Activated CD4-positive, alpha-beta T cell treated with anti-CD3 and anti-CD28 coated beads, Interleukin-2, Interleukin-6, amounts not matched to agents 100 ng/mL and 50 ng/mL, durations not matched to agents 16 hours and 8 hours (primary cell): ENCODE measurements at places on chromosomes 2 and 18.

- DNase-seq = no peak
These were observed 365.8 kb upstream of the RND3 start for GRCh38 chr2:150853263-150853662.

DNA sequence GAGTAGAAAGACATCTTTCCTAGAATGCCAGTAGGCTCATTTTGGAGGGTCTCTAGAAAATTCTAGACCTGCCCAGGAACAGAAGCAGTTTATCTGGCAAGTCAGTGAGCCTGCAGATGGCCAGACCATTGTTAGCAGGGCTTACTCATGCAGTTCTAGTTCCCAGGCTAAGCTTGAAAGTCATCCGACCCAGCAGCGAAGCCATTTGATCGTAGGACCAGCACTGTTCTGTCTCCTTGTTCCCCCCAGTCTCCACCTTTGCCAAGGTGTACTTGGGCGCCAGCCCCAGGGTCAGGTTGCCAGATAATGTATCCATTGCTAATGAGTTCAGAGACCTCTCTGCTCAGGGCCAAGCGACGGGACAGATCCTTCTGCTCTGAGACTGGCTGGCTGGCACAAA, 70.1 kb downstream of the EPAS1 start:
- no peak for DNase-seq

DNA sequence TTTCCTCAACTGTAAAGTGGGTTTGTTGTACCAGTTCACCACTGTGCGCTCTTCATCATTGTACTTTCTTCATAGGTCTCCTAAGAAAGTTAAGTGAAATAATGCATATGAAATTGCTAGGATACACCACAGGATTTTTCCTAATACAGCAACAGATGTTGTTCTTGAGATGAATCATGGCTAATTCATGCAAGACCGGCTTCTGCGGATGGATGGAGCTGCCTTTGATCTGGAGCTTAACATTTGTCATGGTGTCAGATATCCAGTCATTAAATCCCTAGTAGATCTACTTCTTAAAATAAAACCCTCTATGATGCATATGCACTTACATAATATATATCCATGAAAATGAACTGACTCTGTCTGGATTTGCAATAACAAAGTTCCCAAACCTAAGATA, 114.1 kb downstream of the COL6A3 start:
- DNase-seq = no peak

GRCh38 chr2:26532301-26533250, 54.7 kb upstream of the OTOF start:
- no peak for DNase-seq

GRCh38 chr2:190408538-190409271, 550 bp downstream of the MFSD6 start:
- peak; percentile 80 for DNase-seq

DNA sequence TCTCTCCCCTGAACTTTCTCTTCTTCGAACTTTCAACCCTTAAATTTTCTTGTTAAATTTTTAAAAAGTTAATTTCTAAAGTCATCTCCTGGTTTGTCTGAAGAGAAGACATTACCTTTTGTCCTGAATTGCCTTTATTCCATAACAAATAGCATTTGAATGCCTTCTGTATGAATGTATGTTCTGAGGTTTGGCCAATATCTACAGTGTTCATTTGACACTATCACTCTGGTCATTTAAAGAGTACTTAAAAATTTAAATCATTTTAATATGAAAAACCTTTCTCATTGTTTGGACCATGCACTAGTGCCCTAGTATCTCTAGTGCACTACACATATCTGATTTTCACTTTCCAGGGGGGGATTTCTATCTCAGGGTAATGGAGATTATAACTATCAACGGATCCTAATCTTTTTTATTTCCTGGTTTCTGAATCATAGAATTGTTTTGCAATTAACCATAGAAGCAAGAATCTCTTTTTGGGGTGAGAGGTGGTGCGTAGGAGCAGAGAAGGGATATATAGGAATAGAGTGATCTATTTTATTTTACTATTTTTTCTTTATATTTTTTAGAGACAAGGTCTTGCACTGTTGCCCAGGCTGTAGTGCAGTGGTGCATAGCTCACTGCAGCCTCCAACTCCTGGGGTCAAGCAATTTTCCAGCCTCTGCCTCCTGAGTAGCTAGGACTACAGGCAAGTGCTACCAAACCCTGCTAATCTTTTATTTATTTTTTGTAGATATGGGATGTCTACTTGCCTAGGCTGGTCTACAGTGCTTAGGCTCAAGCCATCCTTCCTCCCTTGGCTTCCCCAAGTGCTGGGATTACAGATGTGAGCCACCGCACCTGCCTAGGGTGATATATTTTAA, 25.5 kb downstream of the TANC1 start:
- DNase-seq = no peak

GRCh38 chr2:221629468-221629867, 57.4 kb upstream of the EPHA4 start:
- no peak for DNase-seq

GRCh38 chr2:44929159-44929734, 12.3 kb upstream of the SIX3 start:
- no peak for DNase-seq

DNA sequence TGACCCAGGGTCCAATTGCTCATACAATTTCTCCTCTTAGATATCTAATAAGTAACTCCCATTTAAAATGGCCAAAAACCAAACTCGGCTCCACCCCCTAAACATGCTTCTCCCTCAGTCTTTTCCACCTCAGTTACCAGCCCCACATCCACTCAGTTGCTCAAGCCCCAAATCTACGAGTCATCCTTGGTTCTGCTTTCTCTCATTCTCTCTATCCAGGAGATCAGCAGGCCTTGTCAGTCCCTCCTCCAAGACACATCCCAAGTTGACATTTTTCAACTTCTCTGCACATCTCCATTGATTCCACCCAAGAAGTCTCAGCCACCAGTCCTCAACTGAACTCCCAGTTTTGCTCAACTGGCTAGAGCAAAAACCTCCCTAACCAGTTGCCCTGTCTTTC, 40.5 kb upstream of the RTN4 start:
- DNase-seq = no peak

GRCh38 chr2:128263902-128264331, 54.8 kb downstream of the HS6ST1 start:
- DNase-seq = no peak

DNA sequence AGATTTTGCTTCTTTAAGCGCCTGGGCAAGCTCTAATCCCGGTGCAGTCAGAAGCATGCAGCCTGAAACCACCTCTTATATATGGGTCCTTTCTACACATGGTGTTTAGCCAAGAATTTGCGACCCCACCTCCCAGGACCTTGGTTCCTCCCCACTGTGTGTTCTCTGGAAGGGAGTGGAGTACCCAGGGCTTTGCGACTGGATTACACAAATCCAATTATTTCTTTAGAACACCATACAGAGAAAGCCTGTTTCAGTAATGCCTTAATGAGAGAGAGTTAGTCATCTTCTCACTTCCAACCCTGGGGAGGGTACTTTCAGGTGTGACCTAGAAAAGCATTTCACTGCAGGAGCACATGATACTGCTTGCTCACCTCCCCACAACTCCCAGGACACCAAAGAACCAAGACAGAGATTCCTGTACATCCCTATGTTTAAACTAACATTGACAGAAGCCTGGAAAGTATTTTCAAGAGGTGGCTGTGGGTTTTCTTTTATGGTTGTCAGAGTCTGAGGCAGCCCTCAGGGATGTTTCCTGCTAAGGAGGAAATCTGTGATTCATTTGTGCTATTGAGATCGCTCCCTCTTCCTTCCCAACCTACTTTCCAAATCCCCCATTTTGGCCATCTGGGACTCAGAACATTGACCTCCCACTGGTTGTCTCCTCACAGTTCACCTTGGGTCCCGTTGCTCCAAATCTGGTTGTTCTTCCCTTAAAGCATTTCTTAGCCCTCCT, at the start of gene CAPN14:
TSS of gene CAPN14 (minus strand) at position 51 of the 736 bp plus-strand sequence. CDS start 12,068 bp downstream, outside the sequence.
- peak; percentile 43 for DNase-seq

- DNase-seq = no peak
These were observed 52.1 kb downstream of the EEF1B2 start for GRCh38 chr2:206211657-206212255.

- no peak for DNase-seq
These were observed 39.3 kb downstream of the ADAM23 start for GRCh38 chr2:206482633-206483032.

DNA sequence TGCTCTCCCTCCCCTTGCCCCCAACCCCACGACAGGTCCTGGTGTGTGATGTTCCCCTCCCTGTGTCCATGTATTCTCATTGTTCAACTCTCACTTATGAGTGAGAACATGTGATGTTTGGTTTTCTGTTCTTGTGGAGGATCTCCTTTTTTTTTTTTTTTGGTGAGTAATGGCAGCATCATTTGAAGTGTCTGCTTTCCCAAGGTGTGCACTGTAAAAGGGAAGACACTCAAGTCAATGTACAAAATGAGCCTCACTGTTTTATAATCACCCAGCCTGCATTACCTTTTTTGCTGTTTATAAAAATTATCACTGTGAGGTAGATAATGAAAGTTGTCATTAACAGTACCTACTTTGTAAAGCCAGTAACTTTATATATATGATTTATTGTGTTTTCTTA, 56.9 kb downstream of the INSIG2 start:
- DNase-seq = no peak

GRCh38 chr2:88808083-88808482, 116.6 kb downstream of the RPIA start:
- DNase-seq = no peak

DNA sequence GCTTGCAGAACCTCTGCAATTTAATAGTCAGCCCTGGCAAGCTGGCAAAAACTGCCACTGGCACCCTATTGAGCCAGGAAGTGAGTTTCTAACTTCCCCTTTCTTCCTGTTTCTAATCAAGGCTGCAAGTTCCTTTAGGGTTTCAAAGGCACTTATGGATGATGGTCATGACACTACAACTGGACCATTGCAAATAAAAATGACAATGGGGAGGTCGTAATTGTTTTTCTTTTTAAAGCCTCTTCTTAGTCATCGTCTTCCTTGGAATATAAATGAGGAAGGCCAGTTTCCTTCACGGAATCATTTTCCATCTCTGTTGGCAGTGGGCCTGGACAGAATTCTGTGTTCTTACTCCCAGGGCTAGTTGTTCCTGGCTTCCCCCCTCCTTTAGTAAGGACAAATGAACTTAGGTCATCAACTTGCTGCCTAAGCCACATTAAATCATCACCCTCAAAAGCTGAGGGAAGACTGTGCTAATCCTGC, 35.8 kb downstream of the SH3RF3 start:
- no peak for DNase-seq

GRCh38 chr18:41972067-41972925, 17.3 kb downstream of the PIK3C3 start:
- DNase-seq = no peak

DNA sequence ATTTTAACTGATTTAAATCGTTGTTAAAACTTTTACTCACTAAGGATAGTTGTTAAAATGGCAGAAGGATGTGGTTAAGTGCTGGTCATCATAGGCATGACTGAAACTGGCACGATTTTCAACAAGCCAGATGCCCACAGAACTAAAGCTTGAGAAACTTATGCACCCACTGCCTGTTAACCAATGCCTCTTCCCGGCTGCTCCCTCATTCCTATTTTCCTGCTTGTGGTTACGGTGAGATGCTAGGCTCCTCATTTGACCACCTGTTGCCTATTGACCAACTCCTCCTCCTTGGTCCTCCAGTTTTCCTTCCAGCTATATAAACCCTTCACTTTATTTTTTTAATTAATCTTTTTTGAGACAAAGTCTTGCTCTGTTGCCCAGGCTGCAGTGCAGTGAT, 238.7 kb downstream of the TFCP2L1 start:
- DNase-seq = no peak

- no peak for DNase-seq
These were observed 378.4 kb downstream of the CDH7 start for GRCh38 chr18:66129248-66129647.

GRCh38 chr2:236940916-236941520, 144.7 kb upstream of the COPS8 start:
- no peak for DNase-seq

DNA sequence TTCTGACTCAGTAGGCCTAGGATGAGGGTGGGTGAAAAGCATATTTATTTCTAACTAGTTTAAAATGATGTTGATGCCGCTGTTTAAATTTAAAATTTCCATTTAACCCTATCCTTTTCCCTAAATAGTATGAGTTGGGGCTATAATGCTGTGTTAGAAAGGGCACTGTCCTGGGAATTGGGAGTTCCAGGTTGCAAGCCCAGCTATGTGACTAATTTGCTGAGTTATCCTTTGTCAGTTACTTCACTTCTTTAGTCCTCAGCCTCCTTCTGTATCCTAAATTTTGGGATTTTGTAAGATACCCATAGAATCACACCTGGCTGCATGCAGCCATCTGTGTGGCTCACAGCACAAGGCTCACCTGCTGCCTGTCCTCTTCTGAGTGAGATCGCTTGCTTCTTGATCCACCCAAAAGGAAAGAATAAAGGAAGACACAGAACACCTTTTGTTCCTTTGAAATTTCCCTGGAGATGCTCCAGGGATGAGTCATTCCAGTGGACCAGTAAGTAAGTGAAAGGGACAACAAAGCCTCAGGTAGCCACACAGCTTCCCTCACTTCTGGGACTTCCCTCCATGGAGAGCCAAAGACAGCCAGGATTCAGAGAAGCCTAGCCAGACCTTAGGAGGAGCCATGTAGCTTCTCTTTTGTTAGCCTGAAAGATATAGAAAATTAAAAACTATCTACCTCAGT, 97.2 kb downstream of the DTNA start:
- DNase-seq = no peak

DNA sequence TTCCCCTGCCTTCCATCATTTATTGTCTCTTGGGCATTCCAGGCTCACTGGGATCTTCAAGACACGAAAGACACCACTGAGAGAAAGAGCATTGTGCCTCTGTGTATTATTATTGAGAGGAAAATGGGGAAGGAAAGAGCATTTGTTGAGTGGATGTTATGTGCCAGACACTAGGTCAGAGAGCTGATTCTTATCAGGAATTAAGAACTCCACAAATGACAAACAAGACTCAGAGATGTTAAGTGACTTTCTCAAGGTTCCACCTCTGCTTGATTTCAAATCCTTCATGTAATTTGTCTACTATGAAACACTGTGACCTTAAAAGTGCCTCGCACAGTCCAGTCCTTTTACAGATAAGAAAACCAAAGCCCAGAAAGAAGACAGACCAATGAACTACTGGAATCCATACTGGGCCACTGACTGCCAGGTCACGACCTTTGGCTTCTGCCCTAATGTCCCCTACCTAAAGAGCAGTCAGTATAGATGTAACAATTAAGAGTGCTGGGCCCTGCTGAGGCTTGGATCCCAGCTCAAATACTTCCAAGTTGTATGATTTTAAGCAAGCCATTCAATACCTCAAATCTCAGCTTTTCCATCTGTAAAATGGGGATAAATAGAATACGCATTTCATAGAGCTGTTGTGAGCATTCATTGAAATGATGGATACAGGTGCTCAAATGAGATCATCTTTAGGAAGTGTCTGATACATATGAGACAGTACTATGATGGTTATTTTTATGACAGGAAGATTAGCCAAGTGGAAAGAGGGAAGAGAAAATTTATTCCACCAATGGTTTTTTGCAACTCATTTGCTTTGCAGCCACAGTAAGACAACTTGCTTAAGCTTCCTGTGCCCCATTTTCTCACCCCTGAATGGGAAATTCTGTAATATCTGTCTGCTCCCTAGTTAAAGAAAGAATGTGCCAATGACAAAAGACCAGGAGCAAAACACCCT, 10.9 kb downstream of the KLF7 start:
- DNase-seq = no peak
